ENCODE measurements at places on chromosomes 12 and 14. TPM values are rescaled to one million over a fixed set of nuclear protein-coding genes. Genes with fewer than 3 reads are reported as not detected.

DNA sequence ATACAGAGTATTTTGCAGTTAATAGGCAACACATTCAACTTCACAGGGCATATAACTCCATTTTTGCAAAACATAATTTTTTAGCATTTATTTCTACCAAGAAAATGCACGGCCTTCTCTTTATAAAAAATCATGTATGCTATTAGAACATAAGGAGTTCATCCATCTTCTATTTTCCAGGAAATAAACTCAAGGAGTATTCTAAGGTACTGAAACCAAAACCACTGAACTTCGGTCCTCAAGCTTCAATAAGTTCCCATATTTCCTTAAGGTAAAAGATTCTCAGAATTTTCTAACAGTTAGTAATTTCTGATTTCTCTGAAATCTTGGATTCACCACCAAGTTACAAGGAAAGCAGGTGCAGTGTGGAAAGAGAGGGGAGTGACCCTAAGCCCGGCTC is 113.3 kb upstream of the DIO2 start:
- no peak for DNase-seq

DNA sequence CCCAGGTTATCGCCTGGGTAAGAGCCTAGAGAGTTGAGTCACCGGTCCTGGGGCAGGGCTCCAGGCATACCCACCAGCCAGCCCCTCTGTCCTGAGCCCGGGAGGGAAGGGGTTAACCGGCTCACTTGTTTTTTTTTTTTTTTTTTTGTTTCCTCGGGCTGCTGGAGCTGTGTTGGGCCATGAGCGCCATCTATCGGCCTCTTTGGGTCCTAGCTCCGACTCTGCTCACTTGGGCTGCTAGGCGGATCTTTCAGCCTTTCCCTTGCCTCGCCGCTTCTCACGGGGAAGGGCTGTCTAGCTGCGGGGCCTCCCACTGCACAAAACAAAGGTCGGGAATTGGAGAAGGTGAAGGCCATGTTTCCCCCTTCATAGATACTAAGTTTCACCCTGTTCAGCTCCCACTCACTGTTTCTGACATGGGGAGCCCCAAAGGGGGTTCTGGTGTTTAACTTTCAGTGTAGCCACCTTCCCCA is 2.8 kb upstream of the SMUG1 start:
- DNase-seq = peak; percentile 80

GRCh38 chr12:116210762-116211161 is 66.7 kb downstream of the MED13L start:
- no peak for DNase-seq

GRCh38 chr12:90216815-90217214 is 508.2 kb upstream of the ATP2B1 start:
- no peak for DNase-seq

The TRPV4 gene
- total RNA-seq = 4.8 TPM

- no peak for DNase-seq
Measured at GRCh38 chr14:33866425-33867088, 84.3 kb downstream of the EGLN3 start.

The CEBPE gene
- not detected for total RNA-seq

DNA sequence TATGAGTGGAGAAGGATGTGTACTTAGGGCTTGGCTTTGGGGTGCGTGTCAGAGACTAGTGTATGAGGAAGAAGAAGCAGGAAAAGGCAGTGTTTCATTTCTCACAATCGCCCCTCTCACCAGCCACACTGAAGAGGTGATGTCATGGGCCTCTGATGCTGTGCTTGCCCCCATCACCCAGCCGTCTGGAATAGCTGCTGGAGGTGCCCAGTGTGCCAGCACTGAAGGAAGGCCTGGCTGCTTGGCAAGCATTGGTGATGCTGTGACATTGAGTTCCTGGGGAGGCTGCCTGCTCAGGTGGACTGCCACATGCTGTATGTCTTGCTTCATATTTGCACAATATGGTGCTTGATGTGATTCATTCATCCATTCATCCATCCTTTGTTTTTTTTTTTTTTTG is 56.2 kb downstream of the CRADD start:
- no peak for DNase-seq

The TAS2R13 gene
- total RNA-seq = 0.69 TPM

GRCh38 chr14:68146818-68147217 is 327.2 kb downstream of the RAD51B start:
- no peak for DNase-seq

- no peak for DNase-seq
Measured at GRCh38 chr12:41327096-41327895, 139.2 kb downstream of the PDZRN4 start.

DNA sequence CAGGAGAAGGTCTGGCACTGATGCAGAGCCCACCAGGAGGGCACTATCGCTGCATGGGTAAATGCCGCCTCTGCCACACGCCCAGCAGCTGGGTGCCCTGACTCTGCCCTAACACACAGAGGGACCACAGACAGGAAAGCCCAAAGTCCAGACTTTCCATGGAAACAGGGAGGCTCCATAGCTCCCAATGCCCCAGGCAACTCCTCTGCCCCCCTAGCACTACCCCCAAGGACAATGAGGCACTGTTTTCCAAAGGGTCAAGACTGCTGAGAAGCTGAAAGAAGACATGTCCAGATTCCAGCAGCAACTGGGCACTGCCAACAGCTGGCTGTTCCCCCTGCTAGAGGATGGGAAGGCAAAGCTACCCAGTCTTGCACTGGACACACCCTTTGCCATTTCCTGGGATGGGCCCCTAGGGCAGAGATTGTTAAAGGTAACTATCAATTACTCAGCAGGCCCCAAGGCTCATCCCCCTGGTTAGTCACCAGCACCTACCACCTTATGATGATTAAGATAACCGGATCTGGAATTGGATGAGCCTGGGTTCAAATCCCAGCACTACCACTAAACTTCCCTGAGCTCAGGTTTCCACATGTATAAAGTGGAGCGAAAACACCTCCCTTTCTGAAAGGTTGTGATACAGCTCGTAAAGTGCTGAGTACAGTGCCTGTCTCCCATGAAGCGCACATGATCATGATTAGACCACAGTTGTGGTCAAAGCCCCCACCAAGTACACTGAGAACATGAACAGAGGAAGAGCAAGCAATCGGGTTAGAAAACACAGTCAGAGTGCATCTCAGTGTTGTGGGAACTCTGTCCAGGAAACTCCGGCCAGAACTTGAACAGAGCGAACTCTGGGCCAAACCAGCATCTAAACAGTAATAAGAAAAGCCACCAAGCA is 3.3 kb downstream of the PXN start:
- no peak for DNase-seq

DNA sequence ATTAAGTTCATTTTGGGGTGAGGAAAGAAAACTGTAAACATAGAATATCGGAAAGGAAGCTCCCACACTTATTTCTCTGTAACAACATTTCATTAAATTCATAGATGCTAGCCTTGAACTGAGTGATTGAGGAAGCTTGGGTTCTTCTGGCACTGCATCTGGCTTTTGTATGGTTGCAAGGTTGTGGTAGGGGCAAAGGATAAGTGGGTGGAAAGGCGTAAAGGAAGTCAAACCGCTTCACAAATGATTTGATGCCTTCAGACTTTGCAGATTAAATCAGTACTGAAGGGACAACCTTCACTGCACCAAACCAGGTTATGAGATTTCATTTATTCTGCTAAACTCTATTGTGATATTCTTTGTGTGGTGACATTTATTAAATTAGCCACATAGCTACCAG is 28.1 kb upstream of the PAX9 start:
- DNase-seq = no peak

DNA sequence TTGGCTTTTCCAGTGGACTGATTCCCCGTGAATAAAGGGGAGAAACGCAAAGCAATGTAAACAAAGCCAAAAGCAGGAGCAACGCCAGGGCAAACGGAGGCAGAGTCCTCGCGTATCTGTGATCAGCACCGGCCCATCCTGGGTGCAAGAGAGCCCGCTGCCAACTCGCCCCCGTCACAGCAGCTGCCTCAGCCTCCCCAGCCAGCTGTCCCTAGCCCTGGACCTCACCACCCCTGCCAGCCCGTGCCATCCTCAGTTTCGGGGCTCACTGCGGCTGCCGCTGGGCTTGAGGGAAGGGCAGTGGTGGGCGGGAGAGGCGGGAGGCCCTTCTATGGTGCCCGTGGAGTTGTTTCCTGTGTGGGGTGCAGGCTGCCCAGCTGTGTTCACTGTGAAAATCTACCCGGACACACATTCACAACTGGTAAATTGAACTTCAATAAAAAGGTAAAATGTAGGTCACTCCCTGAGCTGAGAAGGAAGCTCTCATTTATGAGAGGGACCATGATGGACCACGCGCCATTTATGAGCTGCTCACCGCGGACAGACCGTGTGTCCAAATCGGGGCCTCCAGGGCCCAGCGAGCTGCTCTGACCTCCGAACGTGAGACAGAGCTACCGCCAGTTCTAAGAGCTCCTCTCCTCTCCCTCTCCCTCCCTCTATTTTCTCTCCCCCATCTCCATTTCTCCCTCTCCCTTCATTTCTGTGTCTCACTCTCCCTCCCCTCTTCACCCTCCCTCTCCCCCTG is 330.5 kb upstream of the SFSWAP start:
- no peak for DNase-seq

The SLC38A2 gene
- 155 TPM for total RNA-seq

The C1R gene
- total RNA-seq = 28.9 TPM

DNA sequence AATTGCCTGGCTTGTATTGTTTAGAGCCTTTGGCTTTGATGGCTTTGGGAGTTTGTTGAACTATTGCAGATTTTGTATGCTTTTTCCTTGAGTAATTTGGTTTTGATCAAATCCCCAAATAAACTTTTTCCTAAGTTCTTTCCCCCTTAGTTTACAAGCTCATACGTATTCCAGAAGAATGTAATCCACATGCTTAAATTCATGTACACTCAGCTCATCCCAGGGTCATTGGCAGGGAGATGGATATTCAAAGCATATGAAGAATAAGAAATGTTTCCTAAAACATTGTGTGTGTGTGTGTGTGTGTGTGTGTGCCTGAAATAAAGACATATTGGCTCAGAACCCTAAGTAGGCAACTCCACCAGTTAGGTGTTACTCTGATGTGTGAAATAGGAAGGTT is 89.4 kb downstream of the TMEM30B start:
- no peak for DNase-seq

DNA sequence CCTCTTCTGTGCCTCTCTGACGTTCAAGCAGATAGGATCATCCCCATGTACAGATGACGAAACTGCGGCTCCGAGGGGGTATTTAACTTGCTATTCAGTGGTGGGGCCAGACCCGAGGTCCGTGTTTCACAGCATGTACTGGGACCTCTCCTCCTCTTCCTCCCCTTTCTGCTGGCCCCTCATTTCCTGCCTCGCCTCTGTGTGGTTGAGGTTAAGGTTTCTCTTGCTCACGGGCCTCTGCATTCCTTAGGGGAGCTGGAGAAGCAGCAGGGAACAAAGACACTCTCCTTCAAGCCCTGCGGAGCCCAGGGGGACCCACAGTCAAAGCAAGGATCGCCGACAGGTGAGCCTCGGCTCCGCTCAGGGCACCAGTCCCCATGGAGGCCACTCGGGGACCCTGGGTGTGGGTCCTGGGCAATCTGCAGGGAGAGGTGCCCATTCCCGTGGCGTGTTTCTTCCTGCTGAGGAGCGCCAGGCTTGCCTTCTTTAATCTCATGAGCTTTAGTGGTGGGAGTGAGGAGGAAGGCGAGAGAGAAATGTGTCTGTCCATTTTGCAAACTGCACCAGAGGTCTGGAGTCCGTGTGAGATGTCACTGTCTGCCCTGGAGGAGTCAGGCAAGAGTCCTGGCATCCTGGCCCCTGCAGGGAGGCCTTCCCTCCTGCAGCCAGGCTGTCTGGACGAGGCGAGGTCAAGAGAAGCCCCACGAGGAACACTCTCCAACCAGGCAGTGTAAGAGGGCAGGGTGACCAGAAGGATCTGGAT is 45.0 kb downstream of the SLC6A12 start:
- DNase-seq = peak; percentile 28

DNA sequence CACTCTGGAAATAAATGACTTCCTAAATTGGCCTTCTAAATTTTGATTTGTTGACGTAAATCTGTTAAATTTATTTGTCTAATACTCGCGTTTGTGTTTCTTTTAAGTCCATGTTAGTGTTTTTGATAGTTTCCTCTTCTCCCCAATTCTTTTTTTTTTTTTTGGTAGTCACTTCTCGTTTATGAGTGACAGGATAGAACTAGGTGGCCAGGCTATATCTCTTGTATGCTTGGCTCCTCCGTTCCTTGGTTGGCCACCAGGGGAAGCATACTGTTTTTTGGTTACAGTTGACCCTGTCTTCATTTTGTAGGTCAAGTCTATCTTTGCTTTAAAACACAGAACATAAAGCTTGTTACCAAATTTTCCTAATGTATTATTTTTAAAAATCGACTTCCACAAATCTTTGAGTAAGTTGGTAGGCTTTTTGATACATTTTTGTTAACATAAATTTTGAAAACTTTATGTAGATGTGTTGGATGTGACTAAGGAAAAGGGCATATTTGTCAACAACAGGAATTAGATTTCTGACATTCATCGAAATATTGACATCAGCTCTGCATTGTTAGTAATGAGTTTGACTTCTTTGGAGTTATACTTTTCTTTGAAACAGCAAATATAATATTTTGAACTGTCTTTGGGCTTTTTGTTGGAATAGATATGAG is 2.2 kb downstream of the RCOR1 start:
- peak; percentile 47 for DNase-seq

The DUSP16 gene
- total RNA-seq = 26.1 TPM

The DCAF5 gene
- 19.3 TPM for total RNA-seq

DNA sequence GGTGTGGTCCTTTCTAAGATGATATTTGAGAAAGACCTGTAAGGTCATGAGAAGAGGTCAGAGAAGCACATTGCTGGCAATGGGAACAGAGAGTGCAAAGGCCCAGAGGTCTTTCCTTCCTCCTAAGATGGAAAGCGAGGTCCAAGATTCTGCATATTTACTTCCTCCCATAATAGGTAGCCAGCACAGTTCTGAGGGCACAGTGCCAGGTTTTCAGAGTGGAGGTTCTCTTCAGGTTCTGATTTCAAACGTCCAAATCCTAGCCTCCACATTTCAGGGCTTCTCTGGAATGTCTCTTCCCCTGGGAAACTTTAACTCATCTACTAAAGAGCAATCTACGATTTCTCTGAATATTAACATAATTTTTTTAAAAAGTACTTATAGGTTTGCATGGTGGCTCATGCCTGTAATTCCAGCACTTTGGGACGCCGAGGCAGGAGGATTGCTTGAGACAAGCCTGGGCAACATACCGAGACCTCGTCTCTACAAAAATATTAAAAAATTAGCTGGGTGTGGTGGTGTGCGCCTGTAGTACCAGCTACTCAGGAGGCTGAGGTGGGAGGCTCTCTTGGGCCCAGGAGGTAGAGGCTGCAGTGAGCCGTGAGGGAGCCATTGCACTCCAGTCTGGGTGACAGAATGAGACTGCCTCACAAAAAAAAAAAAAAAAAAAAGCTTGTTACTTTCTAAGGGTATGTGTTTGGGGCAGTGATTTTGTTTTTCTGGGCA is 526 bp upstream of the MRPL42 start:
- DNase-seq = peak; percentile 46

DNA sequence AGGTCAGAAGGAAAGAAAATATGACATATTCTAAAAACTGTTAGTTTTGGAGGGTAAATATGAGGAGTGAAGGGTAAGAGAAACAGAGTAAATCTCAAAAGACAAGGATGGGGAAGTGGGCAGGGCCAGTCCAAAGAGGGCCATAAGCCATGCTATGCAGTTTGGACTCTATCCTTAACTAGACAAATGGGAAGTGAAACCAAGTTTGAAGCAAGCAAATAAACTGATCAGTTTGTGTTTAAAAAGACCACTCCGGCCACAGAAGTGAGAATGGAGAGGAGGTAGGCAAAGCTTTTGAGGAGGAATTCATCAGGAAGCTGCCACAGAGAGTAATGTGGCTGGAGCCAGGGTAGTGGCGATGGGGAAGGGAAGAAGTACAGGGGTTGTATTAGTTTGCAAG is 37.5 kb upstream of the DAAM1 start:
- no peak for DNase-seq

The PPFIA2 gene
- 1.9 TPM for total RNA-seq

The USP44 gene
- 2.4 TPM for total RNA-seq

Data from pancreas (tissue), 10 donors.